ENCODE measurements at places on chromosomes 16 and 17.

DNA sequence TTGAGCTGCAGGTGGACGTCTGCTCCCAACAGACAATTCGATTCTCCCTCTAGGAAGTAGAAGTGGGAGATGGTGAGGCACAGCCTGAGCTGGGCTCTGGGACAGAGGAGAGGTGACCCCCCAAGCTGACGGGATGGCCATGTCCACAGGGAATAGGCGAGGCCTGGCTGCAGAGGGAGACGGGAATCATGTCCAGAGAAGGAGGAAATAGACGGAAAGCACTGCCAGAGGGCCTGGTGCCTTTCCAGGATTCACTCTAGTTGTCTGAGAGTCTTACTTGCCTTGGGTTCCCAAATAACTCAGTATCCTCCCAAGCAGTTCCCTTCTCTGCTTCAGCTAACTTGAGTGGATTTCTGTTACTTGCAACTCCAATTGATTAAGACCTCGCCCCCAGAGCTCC lies 4.3 kb upstream of the CRISPLD2 start:
- DNase-seq, result no peak

GRCh38 chr16:49601576-49601975 lies 228.0 kb downstream of the C16orf78 start:
- peak; percentile 0 for DNase-seq

GRCh38 chr17:58153046-58153445 lies 4.9 kb downstream of the OR4D1 start:
- no peak for DNase-seq

- no peak for DNase-seq
Observed at GRCh38 chr17:31048780-31049179, 46.0 kb upstream of the NF1 start.

GRCh38 chr17:76034428-76035350 lies 7.6 kb upstream of the EVPL start:
- DNase-seq, result no peak

- DNase-seq, result no peak
Observed at GRCh38 chr17:43175213-43176118, 4.5 kb downstream of the NBR1 start.

- no peak for DNase-seq
Observed at GRCh38 chr17:58920773-58921172, 165.1 kb downstream of the PPM1E start.

DNA sequence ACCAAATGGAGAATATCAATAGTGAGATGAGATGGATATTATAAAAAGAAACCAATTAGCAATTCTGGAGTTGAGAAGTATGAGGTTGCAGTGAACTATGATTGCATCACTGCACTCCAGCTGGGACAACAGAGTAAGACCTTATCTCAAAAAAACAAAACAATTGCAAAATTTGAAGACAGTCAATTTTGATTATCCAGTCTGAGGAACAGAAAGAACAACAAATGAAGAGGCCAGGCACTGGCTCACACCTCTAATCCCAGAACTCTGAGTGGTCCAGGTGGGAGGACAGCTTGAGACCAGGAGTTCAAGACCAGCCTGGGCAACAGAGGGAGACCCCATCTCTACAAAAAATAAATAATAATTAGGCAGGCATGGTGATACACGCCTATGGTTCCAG lies 35.0 kb downstream of the USP32 start:
- DNase-seq, result no peak

All from activated CD4-positive, CD25-positive, alpha-beta regulatory T cell treated with anti-CD3 and anti-CD28 coated beads, Interleukin-2, amount 50 U/mL, for 72 hours (primary cell).